ENCODE measurements at places on chromosomes 6 and 20.
A peak's percentile ranks its signal among the peaks of the same experiment; 100 is the strongest.

DNA sequence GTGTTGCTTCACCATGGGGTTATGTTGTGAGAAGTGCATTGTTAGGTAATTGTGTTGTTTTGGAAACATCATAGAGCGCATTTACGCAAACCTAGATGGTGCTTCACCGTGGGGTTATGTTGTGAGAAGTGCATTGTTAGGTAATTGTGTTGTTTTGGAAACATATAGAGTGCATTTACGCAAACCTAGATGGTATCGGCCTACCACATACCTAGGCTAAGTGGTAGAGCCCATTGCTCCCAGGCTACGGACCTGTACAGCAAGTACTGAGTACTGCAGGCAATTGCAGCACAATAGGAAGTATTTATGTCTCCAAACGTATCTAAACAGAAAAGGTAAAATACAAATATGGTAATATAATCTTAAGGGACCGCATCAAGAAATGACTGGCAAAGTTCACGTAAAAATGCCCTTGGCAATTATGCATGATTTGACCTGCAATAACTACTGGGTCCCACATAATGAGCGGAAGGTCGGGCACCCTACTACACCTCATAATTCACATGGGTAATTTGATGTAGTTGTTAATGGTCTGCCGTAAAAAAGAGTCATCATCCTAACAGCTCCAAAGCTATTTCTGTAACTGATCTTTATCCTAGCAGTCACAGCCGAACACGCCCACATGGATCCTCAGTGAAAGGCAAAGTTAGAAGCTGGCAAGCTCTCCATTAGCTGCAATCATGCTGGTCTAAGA is 76.0 kb downstream of the RSPH3 start:
- DNase-seq, result no peak

GRCh38 chr6:42604150-42604549 is 40.3 kb downstream of the UBR2 start:
- DNase-seq, result no peak

DNA sequence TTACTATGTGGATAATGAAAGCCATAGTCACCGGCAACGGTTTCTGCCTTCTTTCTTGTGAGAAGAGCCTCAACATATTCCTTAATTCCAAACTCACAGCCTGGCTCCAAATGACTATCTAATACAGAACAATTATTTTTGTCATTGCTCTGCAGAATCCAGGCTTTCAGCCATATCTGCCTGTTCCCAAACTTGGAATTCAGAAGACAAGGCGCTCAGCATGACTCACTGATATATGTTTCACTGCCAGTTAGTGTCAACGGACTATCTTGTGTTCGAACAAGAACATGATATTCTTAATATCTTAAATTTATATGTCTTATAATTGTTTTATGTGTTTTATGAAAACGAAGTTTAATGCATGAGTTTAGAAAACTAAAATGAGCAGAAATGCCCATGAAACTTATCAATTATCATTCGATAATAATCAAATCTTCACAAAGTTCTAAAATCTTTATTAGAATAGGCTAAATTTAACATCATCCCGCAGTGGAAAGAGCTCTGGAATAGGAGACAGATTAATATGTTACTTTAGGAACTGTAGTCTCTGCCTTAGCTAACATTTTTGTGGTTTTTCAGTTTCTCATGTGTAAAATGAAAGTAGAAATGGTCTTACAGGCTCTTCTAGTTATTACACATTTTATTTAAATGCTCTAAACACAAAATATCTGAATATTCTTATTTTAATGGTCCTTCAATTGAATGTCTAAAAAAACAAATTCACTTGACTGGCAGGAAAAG is 669.3 kb upstream of the GJE1 start:
- no peak for DNase-seq

DNA sequence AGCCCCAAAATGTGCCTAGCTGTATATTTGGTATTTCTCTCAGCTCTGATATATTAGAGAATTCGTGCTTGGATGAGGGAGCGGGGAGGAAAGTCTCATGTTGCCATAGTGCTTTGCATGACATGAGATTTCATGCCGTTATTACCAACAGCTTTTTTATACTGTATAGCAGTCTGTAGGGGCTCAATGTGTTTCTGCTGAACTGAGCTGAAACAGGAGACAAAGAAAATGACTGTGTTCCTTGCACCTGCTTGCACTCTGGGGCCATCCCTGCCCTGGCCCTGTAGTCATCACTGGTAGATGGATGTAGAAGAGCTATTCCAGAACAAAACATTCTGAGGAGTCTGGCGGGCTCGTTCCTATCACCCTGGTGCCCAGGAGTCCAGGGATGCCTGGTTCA is 128.0 kb upstream of the SASH1 start:
- no peak for DNase-seq

DNA sequence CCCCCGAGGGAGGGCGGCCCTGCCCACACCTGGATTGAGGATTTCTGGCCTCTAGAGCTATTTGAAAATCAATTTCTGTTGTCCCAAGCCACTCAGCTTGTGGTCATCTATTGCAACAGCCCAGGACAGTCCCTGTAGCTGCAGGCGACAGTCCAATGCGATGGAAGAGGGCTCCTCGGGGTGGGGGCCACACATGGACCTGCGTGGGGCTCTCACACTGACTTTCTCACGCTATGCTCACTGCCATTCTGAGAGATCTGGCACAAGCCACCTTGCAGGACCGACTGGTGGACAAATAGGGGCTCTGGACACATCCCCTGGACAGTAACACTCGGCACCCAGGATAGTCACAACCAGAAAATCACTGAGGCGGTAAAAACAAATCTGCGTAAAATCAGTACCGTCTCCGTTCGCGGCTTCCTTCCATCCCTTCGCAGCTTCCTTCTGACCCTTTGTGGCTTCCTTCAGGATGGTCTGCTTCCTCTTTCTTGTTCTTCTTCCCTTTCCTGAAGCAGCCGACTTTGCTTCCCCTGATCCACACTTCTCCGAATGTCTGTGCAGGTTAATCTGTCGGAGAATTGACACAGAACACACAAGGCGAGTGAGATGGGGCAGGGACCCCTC is 21.8 kb downstream of the CTCFL start:
- no peak for DNase-seq

- no peak for DNase-seq
Measured at GRCh38 chr20:4459081-4459480, 262.6 kb upstream of the PRND start.

DNA sequence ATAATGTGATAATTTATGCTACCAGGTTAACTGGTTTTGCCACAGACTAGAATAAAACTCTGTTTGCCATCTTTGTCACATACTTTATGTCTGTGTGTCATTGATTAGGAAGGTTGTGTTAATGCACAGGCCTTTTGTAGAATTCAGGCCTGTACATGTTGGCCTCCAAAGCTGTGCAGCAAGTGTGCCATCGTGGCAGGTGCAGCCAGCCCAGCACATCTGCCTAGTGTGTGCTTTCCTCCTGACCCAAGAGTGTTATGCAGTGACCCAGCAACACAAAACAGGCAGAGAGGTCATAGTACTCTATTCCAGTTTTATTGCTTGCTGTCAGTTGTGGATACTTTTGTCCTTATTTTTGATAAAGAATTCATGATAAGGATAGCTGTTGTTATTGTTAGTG is 3.7 kb downstream of the MAP3K4 start:
- no peak for DNase-seq

- DNase-seq, result no peak
Measured at GRCh38 chr6:36516559-36516958, 30.7 kb downstream of the STK38 start.

DNA sequence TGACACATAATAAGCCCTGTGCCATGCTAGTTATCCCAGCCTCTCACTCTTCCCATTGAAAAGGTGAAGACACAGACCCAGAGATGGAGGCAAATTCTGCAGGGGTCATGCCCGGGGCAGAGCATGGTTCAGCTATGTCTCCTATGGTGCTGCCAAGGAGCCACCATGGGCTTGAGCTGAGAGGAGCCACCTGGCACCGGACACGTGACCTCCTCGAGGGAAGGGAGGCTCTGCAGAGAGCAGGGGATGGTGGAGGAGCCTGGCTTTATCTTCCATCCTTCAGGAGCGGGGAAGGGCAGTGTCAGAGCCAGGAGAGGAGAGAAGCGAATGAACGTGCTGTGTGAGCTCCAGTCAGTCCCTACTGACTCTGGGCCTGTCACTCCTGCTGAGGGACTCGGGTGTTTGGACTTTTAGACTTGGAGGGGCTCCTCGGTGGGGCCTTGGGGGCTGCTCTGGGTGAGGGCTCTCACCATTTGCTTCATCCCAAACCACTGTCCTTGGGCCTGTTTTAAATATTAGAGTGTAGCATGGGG is 11.1 kb upstream of the CCN5 start:
- DNase-seq, result no peak

GRCh38 chr6:7264686-7265384 is 48.2 kb downstream of the SSR1 start:
- no peak for DNase-seq

- DNase-seq, result no peak
Measured at GRCh38 chr20:60447703-60448102, 489.5 kb downstream of the CDH26 start.

DNA sequence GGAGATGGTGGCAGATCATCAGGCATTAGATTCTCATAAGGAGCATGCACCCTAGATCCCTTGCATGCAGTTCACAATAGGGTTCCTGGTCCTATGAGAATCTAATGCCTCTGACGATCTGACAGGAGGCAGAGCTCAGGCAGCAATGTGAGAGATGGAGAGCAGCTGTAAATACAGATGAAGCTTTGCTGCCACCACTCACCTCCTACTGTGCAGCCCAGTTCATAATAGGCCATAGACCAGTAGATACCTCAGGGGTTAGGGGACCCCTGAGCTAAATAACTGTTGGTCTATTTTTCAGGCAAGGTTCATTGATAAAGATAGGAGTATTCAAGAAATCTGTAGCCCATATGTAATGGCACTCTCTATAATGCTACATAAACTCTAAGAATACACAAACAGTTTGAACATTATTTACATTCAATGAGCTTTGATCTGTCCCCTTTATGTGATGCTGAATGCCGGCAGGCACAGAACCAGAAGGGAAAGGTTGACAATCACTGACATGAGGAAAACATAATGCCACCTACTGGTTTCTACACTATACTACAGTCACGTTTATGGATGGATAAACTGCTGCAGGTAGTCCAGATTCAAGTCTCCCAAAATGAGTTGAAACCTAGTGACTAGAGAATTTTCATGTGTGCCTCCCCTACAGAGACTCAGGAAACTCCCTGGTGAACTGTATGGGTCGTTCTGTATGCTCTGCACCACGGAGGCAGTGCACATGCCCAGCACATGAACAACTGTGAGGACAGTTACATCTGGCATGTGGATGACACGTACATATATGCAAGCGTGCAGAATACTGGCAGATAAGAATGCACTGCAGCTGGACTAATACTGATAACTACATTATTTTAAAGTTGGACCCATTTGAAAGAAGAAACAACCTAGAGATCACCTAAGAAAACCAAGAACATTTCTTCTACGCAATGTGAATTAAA is 72.0 kb downstream of the DST start:
- no peak for DNase-seq

DNA sequence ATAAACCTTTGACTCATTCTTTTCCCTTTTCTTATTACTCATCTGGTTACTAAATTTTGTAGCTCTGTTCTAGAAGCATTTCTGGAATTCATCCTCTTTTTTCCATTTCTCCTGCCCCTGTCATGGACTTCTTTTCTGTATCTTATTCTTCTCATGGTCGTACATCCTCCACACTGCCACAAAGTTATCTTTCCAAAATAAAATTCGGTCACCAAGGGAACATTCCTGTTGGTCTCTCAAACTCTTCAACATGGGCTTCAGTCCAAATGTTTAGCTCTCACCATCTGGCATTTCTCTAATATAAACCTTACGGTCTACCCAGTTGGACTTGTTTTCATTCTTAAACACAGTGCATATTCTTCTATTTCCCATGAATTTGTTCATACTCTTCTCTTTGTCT is 428.8 kb upstream of the ID4 start:
- no peak for DNase-seq

DNA sequence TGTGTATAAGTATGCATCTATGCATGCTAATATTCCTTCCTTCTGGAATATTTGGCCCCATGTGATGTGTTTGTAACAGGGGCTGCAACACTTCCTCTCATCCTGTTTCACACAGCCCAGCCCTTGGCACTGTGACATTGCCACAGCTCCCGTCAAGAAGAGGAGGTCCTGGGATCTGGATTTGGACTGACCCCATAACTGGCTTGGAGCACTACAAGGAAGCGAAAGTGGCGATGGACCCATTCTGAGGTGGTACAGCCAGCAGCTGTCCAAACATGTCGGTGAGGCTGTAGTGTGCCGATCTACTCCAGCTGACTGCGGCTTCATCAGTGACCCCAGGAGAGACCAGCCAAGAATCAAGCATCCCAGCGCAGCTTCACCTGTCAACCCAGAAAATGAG is 18.2 kb downstream of the SYNDIG1 start:
- no peak for DNase-seq

- no peak for DNase-seq
Measured at GRCh38 chr6:87705070-87705691, 3.1 kb upstream of the AKIRIN2 start.

DNA sequence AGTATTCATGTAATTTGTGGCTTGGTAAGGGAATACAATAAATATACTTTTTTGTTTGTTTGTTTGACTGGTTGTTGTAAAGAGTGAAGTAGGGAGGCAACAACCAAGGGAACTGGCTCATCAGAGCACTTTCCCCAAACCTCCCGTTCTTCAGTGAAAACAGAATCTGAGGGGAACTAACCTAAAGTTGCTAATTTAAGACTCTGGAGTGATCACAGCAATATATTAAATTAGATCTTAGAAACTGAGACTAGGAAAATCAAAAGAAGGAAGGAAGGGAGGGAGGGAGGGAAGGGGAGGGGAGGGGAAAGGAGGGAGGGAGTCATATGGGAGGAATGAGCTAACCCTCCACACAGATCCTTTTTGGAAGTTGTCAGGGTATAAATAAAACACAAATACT is 144.9 kb downstream of the SYNDIG1 start:
- no peak for DNase-seq

DNA sequence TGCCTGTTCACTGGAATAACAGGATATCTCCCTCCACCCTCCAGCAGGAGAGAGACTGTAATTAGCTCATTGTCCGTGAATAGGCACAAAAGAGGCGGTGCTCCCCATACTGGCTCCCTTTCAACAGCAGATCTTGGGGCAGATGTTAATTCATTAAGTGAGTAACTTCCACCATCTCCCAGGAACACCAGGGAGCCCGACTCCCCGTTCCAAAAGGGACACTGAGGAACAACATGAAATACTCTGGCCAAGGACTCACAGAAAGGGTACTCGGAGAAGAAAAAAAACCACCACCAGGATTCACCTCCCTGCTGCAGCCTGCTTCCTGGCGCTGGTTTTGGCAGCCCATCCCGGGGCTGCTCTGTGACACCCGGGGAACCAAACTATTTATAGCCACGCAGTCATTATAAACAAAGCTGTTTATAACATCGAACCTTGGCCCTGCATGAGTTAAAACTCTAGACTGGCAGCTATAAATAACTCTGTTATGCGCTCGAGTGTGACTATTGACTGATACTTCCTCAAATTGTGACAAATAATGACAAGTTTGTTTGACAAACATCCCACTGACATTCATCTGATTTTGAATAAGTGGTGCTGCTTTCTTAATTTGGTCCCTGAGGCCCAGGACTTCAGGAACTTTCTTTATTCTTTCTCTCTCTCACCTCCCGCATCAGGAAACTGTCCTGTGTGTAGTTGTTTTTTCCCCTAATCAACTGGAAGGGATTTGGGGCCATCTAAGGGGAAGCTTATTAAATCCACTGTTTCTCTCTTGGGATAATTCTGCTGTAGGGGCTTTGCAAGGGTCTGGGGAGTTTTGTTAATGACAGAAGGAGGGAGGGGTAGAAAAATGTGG is 521.6 kb downstream of the CD83 start:
- peak; percentile 14 for DNase-seq

Measured in fibroblast of skin of left quadriceps (primary cell).